ENCODE measurements at places on chromosomes 7 and 10.
A peak's percentile ranks its signal among the peaks of the same experiment; 100 is the strongest.

- DNase-seq, result no peak
Measured at GRCh38 chr7:2993868-2994267, 49.8 kb downstream of the CARD11 start.

- no peak for DNase-seq
Measured at GRCh38 chr10:79400146-79401004, 45.0 kb downstream of the ZCCHC24 start.

- DNase-seq, result no peak
Measured at GRCh38 chr7:8382004-8382730, 51.2 kb upstream of the NXPH1 start.

- no peak for DNase-seq
Measured at GRCh38 chr7:2873146-2873545, 29.0 kb upstream of the GNA12 start.

DNA sequence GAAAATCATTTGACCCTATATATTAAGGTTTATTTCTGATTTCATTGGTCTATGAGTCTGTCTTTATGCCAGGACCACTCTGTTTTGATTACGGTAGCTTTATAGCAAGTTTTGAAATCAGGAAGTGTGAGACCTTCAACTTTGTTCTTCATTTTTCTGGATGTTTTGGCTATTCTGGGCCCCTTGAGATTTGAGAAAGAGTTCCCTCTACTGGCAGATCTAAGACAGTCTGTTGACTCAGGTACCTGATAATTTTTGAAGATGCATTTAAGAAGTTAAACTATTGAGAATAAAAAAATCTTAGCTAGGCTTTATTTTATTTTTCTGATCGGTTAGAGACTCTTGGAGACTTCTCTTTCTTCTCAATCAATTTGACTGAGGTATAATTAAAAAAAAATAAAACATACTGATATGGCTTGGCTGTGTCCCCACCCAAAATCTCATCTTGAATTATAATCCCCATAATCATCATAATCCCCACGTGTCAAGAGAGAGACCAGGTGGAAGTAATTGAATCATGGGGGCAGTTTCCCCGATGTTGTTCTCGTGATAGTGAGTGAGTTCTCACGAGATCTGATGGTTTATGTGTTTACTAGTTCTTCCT lies 209.2 kb downstream of the SNX10 start:
- peak; percentile 30 for DNase-seq

GRCh38 chr10:44931621-44932516 lies 20.7 kb downstream of the TMEM72 start:
- no peak for DNase-seq

- DNase-seq, result no peak
Measured at GRCh38 chr7:124779194-124779593, 13.6 kb upstream of the GPR37 start.

DNA sequence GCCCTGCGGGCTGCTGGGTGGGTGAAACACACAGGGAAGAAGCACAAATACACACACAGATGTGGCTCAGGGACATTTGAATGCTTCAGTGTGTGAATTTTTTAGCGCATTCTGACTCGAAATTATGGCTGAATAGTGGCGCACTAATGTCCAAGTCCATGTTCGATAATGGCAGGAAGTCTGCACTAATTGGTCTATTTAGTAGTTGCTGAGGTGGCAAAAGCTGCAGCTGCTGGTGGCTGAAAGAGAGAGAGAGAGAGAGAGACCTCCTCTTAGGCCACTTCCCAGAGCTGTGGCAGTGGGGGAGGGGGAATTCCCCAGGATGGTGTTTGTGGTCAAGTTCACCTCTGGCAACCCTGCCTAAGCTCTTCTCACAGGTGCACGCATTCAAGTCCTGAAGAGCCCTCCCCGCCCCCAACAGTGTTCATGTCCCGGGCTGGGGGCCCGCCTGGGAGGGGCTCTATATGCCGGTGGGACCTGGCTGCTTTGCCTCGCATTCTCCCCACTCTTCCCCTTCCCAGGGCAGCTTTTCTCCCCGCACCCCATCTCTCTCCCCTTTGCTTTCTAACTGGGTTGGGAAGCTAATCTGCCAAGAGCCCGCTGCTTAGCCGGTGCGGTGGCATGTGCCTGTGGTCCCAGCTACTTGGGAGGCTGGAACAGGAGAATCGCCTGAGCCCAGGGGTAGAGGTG lies 6.0 kb upstream of the MNX1 start:
- DNase-seq, result no peak

DNA sequence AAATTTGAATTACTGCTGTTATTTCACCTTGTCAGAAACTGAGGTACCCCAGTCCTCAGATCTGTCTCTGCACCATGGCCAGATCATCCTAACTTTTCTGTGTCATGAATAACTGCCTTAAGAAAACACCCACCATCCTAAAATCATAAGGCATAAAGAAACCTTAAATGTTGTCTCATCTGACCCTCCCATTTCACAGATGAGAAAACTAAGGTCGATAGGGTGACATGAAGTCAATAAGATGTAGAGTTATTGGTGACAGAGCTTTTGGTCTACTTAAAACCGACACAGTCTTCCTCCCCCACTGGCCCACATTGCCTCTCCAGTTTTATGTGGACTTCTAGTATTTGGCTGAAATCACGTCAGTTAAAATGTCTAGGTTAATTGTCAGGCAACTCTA lies 101.5 kb upstream of the PDCD4 start:
- no peak for DNase-seq

All from HT1080 (cell line).